DMS 273 treated with DMSO at 0.1 percent for 48 hours (cell line): ENCODE measurements at places on chromosomes 16 and 17.

DNA sequence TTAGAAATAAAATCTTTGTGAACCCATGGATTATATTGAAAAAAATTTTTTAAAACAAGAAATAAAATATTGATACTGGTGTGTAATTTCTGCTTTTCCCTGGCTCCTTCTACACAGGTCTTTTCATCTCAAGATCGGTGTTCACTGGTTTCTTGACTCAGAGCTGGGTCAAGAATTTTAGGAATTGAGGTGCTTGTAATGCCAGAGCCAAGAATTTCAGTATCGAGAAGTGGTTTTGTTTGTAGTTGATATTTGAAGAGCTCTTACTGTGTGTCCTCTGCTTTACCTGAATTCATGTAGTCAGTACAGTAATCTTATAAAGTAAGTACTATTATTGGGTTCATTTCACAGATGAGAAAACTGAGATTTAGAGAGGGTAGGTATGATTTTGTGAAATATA is 7.3 kb downstream of the WWP2 start:
- no peak for DNase-seq

- DNase-seq: no peak
Measured at GRCh38 chr16:21262779-21263639, 15.1 kb downstream of the CRYM start.

DNA sequence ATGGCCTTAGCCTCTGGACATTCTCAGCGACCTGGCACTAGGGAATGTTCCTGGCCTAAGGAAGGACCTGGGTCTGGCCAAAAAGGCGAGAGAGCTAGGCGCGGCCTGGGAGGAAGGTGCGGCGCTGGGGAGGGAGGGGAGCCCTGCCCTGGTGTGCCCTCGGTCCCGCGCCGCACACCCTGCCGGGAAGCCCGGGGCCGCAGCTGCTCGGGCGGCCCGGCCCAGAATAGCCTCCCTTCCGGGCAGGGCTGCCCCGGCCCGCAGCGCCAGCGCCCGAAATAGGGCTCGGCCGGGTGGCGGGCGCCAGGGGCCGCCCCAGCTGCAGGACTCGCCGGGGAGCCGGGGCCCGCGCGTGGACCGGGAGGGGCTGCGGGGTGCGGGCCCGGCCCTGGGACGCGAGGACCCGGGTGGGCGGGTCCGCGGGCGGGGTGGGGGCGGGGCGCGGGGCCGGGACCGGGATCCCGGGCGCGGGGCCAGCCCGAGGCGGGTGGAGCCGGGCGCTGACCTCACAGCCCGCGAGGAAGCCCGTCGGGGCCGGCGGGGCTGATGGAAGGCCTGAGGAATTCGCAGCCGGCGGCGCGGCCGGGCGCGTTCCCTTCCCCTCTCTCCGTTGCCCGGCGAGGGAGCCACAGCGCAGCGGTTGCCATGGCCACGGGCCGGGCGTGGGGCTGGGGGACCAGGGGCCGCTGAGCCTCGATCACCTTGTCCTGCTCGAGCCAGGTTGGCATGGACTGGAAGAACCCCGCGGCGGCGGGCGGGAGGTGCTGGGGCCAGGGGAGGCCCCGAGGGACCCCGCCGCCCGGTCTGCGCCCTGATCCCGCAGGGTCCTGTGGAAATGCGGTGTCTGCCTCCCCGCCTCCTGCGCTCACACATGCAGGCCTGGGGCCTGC is 18.1 kb downstream of the SOCS3 start:
- no peak for DNase-seq

- no peak for DNase-seq
Measured at GRCh38 chr17:82089723-82090548, 8.1 kb downstream of the FASN start.

DNA sequence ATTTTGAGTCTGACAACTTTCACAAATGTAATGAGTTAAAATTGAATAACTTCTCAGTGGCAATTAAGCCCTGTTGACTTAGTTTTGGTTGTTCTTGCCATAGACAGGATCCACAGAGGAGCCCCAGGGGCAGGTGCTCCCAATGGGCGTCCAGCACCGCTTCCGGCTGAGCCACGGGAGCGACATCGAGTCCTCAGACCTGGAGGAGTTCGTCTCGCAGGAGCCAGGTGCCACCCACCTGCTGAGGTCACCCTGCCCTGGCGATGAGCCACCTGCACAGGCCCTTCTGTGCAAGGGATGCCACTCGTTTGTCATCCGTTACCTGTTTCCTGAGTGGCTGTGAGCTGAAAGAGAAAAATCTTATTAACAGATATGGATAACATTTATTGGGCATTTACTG is 10.7 kb downstream of the CCDC40 start:
- no peak for DNase-seq

DNA sequence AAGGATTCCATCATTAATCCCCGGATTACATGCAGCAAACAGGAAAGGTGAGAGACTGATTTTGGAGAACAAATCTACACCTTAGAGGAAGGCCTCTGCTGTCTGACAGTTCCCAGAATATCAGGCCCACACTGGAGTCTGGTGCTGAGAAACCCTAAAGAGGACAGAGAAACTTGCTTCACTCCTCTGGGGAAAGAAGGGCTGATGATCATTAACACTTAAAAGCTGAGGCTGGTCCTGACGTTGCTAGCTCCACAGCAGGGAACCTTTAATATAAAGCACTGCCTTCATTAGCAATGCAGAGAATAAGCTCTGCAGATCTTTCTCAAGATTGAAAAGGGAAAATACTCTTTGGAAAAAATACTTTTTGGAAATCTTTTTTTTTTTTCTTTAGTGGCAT is 1472.4 kb upstream of the GOT2 start:
- no peak for DNase-seq

- DNase-seq: no peak
Measured at GRCh38 chr16:47644166-47644565, 183.0 kb downstream of the PHKB start.

DNA sequence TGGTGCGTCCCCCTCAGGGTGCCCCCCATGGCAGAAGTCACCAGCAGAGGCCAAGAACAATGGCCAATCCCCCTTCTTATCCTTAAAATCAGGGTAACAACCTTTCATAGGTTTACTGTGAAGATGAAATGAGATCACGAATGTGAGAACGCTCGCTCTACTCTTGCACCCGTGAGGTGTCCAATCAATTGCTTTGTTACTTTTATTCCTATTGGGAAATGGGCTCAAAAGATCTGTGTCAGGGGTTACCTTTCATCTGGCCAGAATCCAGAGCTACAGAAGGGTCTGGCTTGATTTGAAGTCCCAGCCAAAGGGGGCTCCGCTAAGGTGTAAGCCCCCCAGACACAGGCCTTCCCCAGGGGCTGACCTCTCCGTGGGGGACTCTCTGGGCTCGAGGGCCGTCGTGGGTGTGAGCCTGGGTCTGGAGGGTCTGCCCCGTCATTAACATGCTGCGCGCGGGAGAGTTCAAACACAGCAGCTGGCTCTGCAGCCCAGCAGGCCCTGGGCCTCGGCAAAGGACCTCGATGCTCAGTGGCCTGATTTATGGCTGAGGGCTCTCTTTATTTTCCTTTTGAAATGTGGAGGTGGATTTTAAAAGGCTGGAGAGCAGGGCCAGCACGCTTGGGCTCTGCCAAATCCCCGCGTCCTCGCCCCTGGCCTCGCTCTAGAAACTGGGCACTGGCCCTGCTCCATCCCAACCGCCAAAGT is 10.4 kb downstream of the ABR start:
- no peak for DNase-seq

DNA sequence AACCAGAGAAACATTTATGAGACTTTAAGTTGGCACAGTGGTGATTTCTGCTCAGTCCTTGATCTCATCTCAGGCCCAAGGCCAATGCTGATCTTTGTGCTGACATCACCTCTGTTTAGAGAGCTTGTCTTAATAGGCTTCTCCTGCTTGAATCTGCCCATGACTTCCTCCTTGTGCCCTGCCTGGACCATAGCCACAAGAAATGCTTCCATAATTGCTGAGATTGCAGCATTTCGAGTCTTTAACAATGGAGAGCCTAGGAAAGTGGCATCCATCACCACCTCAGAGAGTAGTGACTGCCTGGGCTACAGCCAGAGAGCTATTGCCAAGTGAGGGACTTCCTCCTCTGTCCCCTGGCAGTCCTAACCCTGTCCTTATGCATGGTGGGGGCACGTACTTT is 25.1 kb upstream of the MMP2 start:
- DNase-seq: no peak

DNA sequence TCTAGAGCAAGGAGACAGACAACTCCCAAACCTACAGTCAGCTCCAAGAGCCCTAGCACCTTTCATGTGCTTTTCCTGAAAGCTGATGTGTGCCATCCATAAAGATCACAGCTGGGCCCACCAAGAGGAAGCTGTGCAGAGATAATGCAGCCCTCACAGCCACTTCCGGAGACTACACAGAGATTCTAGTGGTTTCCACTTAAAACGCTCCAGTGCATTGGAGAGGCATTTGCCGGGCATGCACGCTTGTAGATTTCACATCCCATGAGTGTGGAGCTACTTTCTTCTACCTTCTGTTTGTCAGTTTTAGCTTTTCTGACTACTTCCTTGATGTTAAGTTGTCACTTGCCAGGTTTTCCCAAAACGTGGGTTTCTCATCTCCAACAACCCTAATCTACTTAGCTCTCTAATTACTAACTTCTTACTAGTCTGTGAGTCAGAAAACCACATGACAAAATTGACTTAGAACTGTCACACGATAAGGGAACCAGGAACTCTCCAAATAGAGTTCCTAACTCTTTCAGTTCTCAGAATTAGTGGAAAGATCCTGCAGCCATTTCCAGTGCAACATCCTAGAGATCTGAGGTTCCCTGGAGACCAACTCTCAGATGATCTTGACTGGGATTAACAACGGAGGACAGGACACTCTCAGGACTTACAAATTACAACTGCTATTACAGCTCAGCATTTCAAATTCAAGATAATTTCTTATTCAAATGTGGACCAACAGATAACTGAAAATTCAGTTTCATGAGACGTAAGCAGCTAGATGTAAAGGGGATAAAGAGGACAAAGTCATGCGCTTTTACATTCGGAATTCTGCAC is 28.6 kb downstream of the PMP22 start:
- DNase-seq: no peak

- DNase-seq: no peak
Measured at GRCh38 chr17:55407641-55408566, 13.7 kb downstream of the MMD start.

DNA sequence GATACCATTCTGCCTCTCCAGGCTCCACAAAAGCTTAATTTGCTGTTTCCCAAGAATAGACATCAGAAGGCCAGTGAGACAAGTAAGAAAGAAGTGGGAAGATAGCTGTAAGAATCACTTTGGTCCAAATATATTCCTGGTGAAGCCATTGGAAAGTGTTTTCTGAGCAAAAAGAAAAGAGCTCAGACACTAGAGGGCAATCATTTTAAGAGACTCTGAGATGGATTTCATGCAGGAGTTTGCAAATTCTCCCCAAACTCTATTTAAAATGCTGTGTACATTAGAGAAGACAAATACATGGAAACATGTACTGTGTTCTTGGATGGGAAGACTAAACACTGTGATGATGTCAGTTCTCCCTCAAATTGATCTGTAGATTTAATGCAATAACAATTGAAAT is 8.0 kb upstream of the SLC6A2 start:
- no peak for DNase-seq

- no peak for DNase-seq
Measured at GRCh38 chr17:9875441-9875840, 29.6 kb downstream of the RCVRN start.

DNA sequence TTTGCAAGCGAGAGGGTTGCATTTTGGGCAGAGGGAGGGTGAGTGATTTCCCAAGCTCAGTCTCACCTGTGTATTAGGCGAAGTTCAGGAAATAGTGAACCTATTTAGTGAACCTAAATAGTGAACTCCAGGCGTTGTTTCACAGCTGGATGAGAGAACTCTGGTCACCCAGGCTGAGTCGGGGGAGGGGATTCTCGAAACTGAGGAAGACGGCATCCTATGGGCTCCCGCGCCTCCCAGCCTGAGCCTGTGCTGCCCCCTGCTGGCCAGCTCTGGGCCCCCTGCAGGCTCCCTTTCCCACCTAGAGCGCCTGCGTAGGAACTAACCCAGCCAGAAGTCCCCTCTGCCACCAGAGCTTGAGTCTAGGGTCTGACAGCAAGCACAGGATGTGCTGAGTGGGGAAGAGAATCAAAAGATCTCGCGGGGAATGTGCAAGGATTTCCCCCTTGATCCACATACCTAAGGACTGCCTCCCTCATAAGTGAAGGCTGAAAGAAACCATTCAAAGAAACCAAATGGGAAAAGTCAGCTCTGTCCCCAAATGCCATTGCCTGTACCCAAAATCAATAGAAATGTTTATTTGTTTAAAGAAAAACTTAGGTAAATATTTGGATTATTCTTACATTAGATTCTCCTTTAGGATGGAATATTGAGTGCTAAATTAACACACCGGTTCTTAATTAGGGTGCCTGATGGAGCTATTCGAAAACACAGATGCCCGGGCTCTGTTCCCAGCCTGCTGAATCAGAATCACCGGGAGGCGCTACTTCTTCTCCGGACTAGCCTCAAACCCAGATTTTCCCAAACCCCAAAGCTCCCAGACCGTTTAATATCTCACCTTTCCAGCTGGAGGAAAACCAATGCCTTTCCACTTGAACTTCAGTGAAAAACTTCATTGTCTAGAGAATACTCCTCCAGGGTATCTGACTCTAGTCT is 14.8 kb upstream of the MARVELD3 start:
- peak; percentile 47 for DNase-seq

DNA sequence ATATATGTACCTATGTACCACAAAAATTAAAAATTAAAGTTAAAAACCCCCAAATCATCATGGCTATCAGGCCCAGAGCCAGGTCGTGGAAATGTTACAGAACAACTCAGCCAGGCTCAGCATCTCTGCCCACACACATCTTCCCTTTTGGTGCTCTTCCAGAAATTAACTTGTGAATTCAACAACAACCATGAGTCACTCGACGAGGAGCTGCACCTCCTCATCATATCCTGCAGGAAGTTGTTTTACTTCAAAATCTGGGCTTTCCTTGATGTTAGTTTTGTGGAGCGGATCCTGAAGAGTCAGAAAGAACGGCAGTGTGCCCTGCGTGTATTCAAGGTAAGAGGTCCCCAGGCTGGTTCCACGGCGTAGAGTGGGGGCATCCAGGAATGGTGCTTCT is 10.6 kb downstream of the FBXO39 start:
- no peak for DNase-seq

DNA sequence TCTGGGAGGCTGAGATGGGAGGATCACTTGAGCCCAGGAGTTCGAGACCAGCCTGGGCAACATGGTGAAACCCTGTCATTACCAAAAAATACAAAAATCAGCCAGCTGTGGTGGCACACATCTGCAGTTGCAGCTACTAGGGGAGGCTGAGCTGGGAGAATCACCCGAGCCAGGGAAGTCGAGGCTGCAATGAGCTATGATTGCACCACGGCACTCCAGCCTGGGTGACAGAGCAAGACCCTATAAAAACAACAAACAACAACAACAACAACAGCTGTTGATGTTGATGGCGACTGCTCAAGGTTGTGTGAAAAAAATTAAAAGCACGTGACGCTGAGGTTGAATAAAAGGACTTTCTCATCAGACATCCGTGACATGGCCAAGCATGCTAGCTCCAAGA is 40.8 kb upstream of the CIBAR2 start:
- no peak for DNase-seq

DNA sequence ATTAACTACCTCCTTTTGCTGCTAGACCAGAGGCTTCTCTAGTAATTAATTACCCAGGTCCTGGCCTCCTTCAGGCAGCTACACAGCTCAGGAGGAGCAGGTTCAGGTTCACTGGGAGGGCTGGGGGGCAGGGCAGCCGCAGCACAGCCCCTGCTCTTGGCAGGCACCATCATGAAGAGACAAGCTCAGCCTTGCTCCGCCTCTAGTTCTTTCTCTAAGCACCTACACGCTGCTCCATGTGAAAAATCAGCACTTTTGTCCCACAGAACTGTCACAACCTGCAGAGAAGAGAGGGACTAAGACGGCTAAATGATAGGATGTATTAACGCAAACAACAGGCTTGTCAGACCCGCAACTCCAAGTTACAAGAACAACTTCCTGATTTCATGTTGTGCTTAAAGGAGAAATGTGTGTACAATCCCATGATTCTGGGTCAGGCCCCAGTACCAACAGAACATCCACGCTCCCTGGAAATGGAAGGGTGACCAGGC is 53.4 kb downstream of the GRB2 start:
- no peak for DNase-seq
